AG04449 (cell line): ENCODE measurements at places on chromosomes 12 and 14.

DNA sequence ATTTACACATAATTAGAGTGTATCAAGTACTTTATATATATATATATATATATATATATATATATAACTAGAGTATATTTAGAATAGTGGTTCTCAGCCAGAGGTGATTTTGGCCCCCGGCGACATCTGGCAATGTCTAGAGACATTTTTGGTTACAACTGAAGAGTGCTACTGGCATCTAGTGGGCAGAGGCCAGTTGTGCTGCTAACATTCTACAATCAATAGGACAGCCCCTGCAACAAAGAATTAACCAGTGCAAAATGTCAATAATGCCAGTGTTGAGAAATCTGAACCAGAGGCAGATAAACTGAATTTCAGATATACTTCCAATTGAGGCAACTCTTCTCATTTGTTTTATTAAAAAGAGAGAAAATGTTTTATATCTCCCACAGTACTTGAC lies 8.9 kb downstream of the GTF2A1 start:
- DNase-seq: no peak

GRCh38 chr14:30223385-30223785 lies 295.7 kb upstream of the PRKD1 start:
- DNase-seq: no peak

- no peak for DNase-seq
Measured at GRCh38 chr14:32426028-32426427, 96.9 kb downstream of the AKAP6 start.

DNA sequence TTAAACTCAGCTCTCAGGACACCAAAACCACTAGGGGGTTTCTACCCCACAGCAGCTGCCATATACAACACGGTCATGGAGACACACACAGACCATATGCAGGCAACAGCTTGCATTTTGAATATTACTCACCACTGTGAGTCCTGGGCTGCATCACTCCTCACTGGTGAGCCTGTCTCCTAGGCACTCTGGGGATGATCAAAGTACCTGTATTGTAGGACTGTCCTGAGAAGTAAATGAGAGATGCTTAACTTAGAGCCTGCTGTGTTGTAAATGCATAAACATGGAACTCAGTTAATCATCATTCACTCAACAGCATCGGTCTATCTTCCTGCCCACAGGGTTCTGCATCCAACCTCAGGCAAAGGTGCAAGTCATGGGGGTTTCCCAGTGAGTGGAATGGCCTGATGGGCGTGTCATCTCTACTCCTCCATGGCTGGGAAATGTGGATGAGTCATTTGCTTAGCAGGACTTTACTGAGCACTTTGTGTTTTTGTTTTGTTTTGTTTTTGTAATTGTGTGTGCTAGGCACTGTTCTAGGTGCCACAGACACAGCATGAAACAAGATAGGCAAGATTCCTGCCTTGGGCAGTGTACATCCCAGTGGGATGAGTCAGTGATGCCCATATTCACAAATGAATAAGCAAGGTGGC lies 1141.2 kb upstream of the TMEM132C start:
- DNase-seq: peak; percentile 53

DNA sequence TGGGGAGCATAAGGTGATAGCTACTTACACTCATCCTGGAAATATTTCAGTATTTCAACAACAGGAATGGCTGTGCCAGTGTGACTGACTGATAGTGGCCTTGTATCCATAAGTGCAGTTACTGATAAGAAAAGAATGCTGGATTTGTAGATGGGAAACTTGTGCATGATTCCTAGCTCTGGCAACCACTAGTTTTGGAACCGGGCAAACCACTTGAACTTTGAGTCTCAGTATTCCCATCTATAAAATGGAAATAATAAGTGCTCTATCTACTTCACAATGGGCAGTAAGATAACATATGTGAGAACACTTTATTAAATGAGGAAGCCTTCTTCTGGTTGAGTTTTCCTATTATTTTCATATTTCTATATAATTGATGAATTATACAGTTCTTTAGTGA lies 77.2 kb downstream of the TPH2 start:
- no peak for DNase-seq

- DNase-seq: no peak
Measured at GRCh38 chr12:123132951-123133619, 17.8 kb downstream of the PITPNM2 start.

GRCh38 chr12:121793440-121793837 lies at the start of gene RHOF:
Gene RHOF (minus strand): TSS chr12:121793688. CDS start chr12:121793633, 55 bp downstream.
- no peak for DNase-seq

GRCh38 chr12:18135509-18135908 lies 45.5 kb upstream of the RERGL start:
- DNase-seq: no peak

DNA sequence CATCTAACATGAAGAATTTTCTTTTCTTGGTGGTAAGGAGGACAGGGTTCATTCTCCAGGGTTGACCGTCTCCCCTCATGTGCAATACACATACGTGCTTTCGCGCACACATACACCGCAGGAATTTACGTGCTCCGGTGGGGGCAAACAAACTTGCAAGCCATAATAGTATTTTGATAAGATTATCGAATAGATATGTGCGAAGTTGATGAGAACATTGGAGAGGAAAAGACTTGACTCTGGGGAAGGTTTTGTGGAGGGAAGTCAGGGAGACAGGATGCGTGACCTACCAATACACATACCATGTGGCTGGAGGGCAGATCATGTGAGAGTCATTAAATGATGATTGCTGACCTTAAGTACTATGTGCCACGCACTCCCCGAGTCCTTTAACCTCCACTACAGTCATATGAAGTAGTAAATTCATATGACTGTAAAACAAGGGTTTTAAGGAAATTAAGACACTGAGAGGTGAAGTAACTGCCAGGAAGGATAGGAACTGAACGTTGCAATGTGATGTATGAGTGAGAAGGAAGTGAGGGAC lies 921 bp downstream of the RAD51B start:
- no peak for DNase-seq

DNA sequence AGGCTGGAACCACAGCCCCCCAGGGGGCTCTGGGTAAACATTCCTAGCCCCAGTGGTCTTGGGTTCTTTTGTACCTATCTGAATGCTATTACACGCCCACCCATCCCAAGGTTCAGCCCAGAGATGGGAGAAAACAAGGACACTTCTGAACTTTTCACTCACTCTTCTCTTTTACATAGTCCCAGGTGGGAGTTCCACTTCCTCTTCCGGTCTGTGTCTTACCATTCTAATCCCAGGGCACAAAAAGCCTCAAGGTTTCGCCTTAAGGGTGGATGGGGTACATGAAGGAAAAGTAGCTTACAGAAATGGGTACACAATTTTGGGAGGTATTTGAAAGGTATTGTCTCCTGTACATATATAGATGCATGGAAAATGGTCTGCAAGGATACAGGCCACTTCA lies 79.0 kb downstream of the TMEM30B start:
- DNase-seq: no peak

DNA sequence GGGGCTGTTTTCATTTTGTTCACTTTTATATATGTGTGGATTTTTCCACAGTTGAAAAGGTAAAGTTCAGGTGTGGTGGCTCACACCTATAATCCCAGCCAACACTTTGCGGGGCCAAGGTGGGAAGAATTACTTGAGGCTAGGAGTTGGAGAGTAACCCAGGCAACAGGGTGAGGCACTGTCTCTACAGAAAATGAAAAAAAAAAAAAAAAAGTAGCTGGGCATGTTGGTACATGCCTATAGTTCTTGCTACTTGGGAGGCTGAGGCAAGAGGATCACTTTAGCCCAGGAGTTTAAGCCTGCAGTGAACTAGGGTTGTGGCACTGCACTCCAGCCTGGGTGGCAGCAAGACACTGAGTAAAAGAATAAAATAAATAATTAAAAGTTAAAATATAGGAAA lies 326.5 kb downstream of the NAV3 start:
- no peak for DNase-seq

DNA sequence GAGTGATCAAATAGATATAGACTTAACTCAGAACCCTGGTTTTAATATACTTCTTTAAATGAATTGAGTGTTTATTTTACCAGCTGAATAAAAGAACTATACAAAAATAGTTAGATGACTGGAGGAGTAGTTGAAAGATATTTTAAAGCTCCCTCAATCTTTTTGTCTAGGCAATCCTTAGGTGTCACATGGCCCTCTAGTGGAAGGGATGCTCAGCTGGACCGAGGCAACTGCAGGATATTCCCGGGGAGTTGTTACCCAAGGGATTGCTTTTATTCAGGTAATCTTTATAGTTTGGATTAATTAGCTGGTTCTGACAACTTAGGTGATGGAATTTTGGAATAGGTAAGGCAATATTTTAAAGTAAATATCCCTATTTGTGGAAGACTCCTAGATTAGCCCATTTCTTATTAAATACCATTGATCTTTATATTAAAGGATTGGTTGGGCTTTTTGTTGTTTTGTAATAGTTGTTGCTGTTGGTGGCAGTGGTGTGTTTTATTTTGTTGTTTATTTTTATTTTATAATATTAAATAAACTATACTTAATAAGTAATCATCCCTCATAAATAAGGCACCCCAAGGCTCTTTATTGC lies 57.1 kb downstream of the ZDHHC17 start:
- no peak for DNase-seq

DNA sequence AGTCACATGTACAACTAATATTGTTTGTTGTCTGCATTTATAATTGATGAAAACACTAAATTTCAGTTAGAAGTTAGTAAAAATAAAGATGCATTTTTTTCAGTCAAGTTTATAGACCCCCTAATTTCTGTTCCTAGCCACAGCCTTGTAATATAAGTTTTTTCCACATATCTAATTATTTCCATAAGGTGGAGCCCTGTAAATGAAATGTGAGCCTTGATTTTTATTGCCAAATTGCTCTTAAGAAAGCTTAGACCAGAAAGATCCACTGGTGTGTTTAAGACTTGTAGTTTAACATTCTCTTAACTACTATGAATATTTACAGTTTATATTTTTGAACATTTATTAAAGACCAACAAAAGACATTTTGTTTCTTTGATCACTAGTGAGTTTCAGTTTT lies 322.1 kb upstream of the RGS6 start:
- DNase-seq: no peak

GRCh38 chr12:6367065-6367968 lies 8.0 kb downstream of the SCNN1A start:
- DNase-seq: no peak

DNA sequence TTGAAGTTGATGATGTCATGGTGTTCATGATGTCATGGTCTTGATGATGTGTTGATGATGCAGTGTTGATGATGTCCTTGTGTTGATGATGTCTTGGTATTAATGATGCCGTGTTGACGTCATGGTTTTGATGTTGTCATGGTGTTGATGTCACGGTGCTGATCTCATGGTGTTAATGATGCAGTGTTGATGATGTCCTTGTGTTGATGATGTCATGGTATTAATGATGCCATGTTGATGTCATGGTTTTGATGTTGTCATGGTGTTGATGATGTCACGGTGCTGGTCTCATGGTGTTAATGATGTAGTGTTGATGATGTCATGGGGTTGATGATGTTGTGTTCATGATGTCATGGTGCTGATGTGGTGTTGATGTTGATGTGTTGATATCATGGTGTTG lies 48.0 kb upstream of the RIMBP2 start:
- DNase-seq: no peak

GRCh38 chr12:646442-647384 lies 16.5 kb downstream of the NINJ2 start:
- no peak for DNase-seq

GRCh38 chr12:114439817-114440216 lies 33.9 kb upstream of the TBX5 start:
- no peak for DNase-seq

DNA sequence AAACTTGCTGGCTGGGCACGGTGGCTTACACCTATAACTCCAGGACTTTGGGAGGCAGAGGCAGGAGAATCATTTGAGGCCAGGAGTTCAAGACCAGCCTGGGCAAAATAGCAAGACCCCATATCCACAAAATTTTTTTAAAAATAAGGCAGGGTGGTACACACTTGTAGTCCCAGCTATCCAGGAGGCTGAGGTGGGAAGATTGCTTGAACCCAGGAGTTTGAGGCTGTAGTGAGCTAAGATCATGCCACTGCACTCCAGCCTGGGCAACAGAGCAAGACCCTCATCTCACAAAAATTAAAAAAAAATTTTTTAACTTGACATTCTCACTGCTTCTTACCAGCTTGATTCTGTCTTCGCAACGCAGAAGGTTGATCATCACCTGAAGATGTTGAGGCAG lies 39.5 kb downstream of the SSH1 start:
- DNase-seq: no peak

DNA sequence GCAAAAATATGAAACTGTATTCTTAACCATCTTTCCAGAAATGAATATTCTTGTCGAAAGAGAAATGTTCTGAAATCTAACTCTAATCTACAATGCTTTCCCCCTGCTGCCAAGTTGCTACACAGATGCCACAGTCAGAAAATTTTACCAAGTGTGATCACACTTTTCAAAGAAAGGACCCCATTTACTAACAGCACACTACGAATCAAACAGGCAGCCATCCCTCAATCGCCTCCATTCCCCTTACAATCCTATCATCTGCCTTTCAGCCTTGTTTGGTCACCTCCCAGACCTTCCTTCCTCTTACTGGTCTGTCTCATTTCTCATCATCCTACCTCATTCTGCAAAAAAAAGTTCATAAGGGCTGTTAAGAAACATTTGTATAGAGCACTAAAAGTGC lies 190.1 kb downstream of the MED13L start:
- DNase-seq: no peak

GRCh38 chr12:65308006-65308405 lies 29.5 kb downstream of the MSRB3 start:
- no peak for DNase-seq

DNA sequence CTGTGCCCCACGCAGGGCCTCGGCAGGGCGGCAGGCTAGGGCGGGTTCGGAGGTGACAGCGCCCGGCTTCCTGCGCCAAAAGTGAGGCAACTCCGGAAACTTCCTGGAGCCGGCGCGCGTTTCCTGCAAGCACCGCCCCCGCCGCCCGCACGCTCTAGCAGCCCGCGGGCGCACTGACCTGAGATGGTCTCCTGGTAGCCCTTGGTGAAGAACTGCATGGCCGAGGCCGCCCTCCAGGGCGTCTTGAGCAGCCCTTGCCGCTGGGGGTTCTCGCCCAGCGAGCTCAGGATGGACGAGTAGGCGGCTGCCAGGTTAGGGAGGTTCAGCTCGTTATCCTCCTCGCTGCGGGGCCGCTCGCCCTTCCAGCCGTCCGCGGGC lies 494 bp downstream of the GCH1 start:
- DNase-seq: no peak

- DNase-seq: no peak
Measured at GRCh38 chr14:105020815-105021655, at the start of gene CDCA4. Gene CDCA4 (minus strand): TSS chr14:105021083. CDS start chr14:105011929, 9,154 bp downstream.

DNA sequence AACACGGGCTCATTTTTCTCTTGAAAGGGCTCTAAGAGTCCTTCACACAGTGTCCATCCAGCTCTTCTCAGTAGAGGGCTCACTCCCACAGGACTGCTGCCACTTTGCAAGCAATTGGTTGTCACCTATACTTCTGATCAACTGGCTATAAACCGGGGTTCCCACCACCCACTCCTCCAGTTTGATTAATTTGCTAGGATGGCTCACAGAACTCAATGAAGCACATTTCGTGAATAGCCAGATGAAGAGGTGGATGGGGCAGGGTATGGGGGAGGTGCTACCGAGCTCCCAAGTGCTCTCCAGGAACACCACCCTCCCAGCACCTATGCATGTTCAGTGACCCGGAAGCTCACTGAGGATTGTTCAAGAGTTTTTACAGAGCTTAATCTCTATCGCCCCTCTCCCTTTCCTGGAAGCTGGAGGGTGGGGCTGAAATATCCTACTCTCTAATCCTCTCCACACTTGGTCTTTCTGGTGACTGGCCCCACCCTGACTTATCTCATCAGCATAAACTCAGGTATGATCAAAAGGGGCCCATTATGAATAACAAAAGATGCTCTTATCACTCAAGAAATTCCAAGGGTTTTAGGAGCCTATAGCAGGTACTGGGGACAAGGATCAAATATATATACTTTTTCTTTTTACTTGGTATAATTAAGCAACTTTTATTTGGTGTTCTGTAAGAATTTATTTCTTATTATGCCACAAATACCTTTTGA lies 13.9 kb upstream of the EGLN3 start:
- DNase-seq: no peak
